CD8-positive, alpha-beta T cell (primary cell): ENCODE measurements at places on chromosomes 13 and 19. TPM values are rescaled to one million over a fixed set of nuclear protein-coding genes. Genes with fewer than 3 reads are reported as not detected.
A peak's percentile ranks its signal among the peaks of the same experiment; 100 is the strongest.

SHD gene
- 0.11 TPM for total RNA-seq

TMEM238 gene
- total RNA-seq: 13.4 TPM

KIR3DL1 gene
- total RNA-seq: 0.19 TPM

TPTE2 gene
- total RNA-seq: not detected

RNF17 gene
- total RNA-seq: not detected

YIF1B gene
- 12.0 TPM for total RNA-seq

CYP2F1 gene
- 1.8 TPM for total RNA-seq

PEAK3 gene
- total RNA-seq: not detected

OVOL3 gene
- total RNA-seq: not detected

TRPC4 gene
- total RNA-seq: not detected

CABP5 gene
- not detected for total RNA-seq

ATP11A gene
- total RNA-seq: 20.7 TPM

GRCh38 chr19:18474366-18474887 lies 36.5 kb upstream of the ISYNA1 start:
- DNase-seq: no peak

- no peak for DNase-seq
Measured at GRCh38 chr13:53357582-53357981, 329.0 kb downstream of the OLFM4 start.

- no peak for DNase-seq
Measured at GRCh38 chr13:61277586-61278276, 137.9 kb downstream of the PCDH20 start.

GRCh38 chr13:25778365-25778764 lies 273.5 kb downstream of the SHISA2 start:
- no peak for DNase-seq

DNA sequence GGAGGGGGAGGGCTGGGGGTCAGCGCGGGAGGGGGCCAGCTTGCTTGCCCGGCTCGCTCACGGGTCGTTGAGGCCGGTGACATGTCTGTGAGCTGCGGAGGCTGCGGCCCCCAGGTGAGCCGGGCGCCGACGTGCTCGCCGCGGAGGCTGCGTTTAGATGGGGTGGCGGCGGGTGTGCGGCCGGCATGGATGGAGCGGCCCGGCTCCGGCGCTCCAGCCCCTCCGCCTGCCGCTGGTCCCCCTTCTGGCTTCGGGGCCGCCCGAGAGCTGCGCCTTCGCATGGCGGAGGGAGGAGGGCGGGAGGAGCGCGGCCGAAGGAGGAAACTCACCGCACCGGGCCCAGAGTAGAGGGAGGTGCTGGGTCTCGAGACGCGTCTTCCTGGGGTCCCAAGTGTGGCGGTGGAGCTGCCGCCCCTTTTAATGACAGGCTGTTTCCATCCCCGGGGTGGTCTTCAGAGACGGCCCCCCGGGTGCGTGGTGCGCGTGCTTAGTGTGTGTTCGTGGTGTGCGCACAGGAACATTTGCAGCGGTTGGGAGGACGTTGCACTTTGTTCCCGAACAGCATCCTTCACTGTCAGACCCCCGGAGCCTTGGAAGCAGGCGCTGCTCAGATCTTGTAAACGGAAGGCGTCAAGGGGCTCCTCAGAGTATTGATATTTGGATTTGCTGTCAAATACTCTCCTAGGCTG lies at the start of gene AKAP11:
Gene AKAP11 (plus strand): TSS at position 38 of the 689 bp plus-strand sequence. CDS start 14,197 bp downstream, outside the sequence.
- no peak for DNase-seq

DNA sequence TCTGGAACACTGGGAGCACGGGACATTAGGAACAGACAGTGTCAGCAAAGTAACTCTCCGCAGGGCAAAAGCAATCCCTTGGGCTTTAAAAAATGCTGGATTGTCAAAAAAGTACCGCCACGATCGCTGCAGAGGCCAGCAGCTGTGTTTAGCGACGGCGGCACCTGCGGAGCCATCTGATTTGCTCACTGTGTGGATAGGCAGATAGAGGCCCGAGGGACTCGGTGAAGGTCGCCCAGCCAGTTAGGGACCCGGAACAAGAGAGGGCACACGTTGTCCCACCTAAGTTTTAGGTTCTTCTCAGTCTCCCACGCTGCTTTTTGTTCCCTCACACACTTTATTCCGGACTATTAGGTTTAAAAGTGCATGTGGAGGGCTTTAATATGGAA lies 238.3 kb downstream of the TEX29 start:
- DNase-seq: no peak

GRCh38 chr19:48565090-48565489 lies 13.1 kb downstream of the SULT2B1 start:
- no peak for DNase-seq

- peak; percentile 65 for DNase-seq
Measured at GRCh38 chr19:2032296-2032941, 16.9 kb upstream of the BTBD2 start.

GRCh38 chr19:49690656-49691242 lies at the start of gene CPT1C:
CPT1C (plus strand) TSS chr19:49691116; CDS start chr19:49692253, 1,137 bp downstream.
- DNase-seq: peak; percentile 24

GRCh38 chr19:11342429-11342828 lies 3.0 kb upstream of the RAB3D start:
- DNase-seq: no peak

- DNase-seq: peak; percentile 31
Measured at GRCh38 chr13:79385694-79386093, 20.4 kb downstream of the RBM26 start.

DNA sequence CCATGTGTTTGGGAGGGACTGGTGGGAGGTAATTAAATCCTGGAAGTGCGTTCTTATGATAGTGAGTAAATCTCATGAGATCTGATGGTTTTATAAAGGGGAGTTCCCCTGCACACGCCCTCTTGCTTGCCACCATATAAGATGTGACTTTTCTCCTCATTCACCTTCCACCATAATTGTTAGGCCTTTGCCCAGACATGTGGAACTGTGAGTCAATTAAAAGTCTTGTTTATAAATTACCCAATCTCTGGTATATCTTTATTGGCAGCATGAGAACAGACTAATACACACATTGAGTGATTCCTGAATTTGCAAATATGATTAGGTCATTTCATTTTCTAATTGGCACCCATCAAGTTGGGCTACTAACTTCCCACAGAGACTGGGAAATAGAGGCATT lies 977.2 kb downstream of the SLITRK1 start:
- DNase-seq: no peak

DNA sequence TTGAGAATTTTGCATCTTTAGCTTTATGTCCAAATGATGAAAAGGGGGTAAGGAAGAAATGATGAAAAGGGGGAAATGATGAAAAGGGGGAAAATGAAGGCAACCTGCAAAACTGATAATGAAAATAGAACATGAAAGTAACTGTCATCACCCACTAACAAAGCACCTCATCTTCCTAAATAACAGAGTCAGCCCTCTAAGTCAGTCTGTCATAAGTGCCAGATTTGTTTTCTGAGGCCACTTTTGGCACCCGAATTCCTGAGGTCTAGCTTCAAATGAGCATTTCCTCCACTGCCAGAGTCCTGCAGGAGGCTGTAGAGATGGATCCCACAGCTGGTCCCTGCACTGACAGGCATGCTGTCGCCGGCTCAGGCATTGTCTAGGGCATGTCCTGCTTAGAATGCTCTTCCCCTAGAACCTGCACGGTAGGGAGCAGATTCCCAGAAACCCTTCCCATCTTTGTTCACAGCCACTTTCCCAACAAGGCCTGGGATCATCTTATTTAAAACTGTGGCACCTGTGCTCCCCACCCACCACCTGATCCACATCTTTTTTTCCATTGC lies 25.3 kb downstream of the RAP2A start:
- no peak for DNase-seq

DNA sequence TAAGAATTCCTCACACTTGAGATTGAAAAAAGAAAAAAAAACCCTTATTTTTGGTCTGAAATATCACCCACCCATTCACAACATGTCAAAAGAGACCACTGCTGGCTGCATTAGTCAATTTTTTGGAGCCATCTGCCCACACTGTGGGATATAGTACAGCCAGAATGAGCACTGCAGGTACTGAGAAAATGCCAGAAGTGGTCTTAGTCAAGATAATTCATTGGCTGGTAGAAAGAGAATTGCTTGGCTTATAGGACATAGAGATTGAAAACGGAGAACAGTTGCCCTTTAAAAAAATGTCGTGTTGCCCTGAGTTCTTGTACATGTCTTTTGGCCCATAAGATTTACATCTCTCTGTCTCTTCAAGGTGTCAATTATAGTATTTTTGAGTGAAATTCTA lies 1899.5 kb downstream of the OLFM4 start:
- no peak for DNase-seq

DNA sequence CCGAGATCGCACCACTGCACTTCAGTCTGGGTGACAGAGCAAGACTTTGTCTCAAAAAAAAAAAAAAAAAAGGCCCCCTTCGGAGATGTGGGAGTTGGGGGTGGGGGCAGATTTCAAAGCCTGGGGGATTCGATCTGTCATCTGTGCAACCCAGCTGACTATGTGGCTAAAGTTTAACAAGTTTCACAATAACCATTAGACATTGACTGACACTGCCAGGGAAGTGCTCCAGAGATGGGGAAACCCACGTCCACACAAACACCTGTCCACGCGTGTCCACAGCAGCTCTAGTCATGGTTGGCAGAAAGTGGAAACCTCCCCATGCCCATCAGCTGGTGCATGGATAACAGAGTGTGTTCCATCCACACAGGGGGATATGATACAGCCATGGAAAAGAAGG lies 37.6 kb upstream of the HOMER3 start:
- DNase-seq: no peak

DNA sequence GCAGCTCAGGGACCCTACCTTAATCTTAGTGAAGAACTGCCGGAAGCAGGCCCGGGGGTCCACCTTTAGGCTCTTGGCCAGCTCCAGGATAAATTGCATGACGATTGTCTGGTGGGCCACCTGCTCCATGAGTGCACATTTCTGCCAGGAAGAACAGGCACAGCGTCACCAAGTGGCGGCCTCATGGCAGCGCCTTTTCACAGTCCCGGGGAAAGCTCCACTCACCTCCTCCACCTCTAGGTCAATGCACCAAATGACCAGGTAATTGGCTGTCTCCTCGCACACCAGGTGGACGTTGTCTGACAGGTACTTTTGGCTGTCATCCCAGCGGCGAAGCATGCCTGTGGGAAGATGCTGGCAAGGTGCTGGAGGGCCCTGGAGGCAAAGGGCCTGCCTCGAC lies 8.3 kb downstream of the CDC37 start:
- DNase-seq: no peak

DNA sequence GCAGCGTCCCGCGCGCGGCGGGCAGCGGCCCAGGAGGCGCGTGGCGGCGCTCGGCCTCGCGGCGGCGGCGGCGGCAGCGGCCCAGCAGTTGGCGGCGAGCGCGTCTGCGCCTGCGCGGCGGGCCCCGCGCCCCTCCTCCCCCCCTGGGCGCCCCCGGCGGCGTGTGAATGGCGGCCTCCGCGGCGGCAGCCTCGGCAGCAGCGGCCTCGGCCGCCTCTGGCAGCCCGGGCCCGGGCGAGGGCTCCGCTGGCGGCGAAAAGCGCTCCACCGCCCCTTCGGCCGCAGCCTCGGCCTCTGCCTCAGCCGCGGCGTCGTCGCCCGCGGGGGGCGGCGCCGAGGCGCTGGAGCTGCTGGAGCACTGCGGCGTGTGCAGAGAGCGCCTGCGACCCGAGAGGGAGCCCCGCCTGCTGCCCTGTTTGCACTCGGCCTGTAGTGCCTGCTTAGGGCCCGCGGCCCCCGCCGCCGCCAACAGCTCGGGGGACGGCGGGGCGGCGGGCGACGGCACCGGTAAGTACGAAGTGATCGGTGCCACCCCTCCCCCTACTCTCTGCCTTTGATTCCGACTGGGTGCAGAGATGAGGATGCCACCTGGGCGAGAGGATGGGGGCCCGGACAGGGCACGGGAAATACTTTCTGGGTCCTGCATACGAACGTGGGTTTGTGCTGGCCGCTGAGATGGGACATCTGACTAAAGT lies 874 bp downstream of the TRIM28 start:
- peak; percentile 79 for DNase-seq

DNA sequence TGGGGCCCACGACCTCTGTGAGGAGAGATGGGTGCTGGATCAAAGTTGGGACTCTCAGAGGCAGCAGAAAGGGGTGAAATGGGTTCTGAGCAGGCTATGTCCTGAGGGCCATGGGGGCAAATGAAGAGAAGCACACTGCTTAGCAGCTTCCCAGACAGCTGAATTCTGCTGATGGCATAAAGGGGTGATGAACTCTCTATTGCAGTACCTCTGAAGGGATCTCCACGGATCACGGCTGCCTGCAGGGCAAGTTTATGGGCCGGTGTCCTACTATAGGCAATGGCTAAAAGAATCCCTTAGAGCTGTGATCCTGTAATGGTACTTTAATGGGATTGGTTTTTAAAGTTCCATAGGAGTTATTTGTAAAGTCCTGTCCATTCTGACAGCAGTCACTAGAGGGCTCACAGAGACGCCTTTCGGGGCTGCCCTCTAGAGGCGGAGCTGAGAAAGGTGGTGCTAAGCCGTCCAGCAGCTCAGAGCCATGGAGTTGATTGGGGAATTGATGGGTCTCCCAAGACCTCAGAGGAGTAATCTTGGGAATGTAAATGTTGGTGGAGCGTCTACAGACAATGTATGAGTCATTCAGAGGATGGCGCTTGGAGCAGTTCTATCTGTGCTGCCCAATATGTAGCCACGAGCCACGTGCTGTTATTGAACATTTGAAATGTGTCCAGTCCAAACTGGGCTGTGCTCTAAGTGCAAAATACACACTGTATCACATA lies 287.3 kb downstream of the COG6 start:
- DNase-seq: peak; percentile 81

DNA sequence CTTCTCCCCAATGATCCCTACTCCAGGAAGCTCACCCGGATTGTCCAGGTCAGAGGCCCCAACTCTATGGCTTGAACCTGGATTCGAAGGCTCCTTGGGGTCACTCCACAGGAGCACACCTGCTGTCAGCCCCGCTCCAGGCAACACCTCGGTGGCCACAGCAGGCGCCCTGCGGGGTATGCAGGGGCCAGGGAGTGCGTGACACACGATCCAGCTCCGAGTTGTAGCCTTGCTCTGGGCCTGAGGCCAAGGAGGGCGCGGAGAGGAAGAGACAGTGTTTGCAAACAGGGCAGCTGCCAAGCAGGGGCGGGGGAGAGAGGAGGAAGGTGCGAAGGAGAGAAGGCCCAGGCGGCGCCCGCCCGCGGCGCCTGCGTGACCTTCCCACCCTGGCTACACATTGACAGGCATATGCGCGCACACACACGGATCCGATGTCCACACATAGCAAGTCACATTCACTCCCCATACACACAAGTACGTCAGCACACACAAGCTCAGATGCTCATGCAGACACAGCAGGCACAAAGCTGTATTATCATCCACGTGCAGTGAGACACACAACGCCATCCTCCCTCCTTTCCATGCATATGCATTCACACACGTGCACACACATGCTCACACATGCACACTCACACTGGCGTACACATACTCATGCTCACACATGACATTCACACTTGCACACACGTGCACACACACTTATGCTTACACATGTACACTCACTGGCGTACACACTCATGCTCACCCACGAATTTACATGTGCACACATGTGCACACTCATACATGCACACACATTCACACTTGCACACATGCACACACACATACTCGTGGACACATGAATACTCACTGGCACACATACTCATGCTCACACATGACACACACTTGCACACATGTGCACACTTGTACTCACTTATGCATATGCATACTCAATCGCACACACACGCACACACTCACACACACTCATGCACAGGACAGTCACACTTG lies 10.4 kb downstream of the SBK2 start:
- DNase-seq: no peak
